ENCODE measurements at places on chromosomes 1 and 21.

DNA sequence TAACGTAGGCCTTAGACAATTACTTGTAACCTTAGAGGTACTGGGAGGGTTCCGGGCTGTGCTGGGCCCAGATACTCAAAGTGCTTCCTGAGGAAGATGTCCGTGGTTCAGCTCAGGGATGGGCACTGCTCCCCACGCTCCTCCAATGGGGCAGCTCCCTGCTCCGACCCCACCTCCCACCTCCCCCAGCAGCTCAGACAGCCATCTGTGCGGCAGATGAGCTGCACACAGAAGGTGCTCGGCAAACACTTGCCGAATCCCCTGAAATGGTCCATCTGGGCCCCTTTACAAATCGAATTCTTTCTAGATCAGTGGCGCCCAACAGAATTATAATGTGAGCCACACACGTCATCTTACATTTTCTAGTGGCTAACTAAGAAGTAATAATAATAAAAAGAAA, 242.4 kb upstream of the RAB4A start:
- DNase-seq: no peak

- DNase-seq: no peak
These were observed 22.4 kb upstream of the PADI2 start for GRCh38 chr1:17141441-17142197.

GRCh38 chr1:6359216-6360116, 34.1 kb downstream of the ACOT7 start:
- DNase-seq: peak; percentile 41

DNA sequence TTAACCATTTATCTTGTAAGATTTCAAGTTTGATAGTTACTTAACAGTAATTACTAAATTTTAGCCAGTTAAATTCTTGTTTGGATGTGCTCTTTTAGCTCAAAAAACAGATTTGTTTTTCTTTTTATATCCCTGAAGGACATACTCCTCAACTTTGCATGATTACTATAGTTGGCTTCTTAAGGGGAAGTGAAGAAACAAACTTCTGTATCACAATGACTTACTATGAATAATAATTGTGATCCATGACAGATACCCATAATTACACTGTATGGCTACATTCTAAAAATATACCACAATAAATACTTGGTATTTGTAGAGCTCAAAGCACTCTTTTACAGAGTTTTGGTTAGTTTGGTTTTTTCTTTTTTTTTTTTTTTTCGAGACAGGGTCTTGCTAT, 55.8 kb downstream of the IARS2 start:
- no peak for DNase-seq

DNA sequence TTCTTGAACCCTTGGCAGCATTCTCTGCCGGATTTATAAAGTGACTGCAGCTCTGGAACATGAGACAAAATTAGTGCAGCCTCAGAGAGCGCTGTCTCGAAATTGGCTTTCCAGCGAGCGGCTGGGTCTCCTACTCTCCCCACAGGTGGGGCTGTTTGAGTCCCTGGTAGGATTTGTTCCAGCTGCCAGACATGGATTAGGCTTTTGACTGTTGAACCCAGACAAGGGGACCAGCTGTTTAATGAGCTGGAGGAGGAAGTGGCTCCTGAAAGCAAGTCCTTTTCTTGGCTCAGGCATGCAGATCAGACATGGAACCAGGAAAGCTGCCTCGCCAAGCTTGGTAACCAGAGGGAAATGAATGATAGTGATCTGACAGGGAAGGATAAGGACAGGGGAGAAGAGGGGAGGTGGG, 69.6 kb downstream of the UBIAD1 start:
- no peak for DNase-seq

DNA sequence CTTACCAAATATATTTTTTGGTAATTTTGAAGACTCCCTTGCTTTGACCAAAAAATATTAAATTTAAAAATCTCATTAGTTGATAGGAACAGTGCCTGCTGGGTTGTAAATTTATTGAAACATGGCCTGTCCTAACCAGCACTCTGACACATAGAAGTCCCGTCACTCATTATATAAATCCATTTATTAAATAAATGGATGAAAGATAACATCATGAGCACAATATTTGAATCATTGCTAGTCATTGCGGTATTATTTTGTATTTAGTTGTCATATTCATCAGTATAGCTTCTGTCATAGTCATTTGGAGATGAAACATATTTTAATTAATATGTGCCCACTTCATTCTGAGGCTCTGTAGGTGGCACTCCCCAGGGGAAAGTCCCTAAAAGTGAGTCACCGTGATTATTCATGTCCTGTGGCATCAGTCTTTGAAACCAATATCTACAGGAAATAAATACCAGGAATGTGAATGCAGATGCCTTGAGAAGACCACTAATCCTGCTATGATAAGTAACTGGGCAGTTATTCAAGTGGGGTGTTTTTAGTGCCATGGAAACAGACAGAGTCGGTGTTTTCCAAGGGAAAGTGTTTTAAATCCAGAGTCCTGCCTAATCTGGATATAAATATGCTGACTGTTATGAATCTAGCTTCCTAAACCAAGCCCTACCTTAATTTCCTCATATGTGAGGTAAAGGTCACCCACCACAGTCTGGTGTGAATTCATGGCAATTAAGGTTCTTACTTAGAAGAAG, 302.0 kb downstream of the DUSP10 start:
- peak; percentile 96 for DNase-seq

- no peak for DNase-seq
These were observed 89.7 kb downstream of the ATP1B1 start for GRCh38 chr1:169196161-169196560.

DNA sequence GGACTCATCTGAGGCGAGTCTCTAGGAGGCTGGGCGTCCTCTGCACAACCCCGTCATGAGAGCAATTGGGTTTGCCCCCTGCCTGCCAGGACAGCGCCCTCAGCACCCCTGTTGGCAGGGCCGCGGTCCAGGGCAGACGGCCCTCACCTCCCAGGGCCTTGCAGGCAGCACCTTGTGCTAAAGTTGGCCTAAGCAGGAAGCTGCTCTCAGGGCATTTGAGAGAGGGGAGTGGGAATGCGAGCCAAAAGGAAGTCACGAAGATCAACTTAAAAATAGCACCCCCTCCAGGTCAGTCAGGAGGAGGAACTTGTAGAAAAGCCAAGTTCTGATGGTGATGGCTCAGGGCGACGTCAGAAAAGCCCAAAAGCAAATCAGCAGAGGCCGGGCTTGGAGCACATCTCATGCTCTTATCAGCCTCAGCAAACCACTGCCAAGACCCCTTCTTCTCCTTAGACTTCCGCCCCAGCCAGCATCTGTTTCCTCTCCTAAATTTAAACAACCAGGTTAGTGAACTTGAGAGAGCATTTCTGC, 12.6 kb upstream of the ADORA3 start:
- peak; percentile 44 for DNase-seq

DNA sequence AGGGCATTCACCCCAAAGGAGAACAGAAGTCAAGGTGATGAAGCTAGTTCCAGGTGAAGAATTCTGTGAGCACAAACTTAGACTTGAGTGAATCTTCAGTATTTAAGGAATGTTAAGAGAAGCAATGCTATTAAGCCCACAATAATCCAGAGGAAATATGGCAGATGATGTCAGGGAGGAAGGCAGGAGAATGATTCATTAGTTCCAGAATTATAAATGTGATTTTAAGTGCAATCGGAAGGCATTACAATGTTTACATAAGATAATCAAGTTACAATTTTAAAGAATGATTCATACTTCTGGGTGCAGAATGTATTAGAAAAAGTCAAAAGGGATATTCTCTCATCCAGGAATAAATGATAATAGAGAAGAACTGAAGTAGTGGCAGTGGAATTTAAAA, 545.2 kb upstream of the BRINP3 start:
- DNase-seq: peak; percentile 72

DNA sequence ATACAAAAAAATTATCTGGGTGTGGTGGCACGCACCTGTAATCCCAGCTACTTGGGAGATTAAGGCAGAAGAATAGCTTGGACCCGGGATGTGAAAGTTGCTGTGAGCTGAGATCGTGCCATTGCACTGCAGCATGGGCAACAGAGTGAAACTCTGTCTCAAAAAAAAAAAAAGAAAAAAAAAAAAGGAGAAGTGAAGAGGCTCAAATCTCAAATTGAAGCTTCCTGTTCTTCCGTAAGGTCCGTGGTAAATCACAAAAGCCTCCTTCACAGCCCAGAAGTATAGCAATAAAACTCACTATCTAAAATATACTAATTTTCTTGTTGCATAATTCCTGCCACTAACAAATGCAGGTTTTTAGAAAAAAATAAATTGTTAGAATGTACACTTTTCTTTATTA, 498.2 kb upstream of the BRINP3 start:
- no peak for DNase-seq

GRCh38 chr1:145992958-145993617, 3.3 kb downstream of the TXNIP start:
- no peak for DNase-seq

DNA sequence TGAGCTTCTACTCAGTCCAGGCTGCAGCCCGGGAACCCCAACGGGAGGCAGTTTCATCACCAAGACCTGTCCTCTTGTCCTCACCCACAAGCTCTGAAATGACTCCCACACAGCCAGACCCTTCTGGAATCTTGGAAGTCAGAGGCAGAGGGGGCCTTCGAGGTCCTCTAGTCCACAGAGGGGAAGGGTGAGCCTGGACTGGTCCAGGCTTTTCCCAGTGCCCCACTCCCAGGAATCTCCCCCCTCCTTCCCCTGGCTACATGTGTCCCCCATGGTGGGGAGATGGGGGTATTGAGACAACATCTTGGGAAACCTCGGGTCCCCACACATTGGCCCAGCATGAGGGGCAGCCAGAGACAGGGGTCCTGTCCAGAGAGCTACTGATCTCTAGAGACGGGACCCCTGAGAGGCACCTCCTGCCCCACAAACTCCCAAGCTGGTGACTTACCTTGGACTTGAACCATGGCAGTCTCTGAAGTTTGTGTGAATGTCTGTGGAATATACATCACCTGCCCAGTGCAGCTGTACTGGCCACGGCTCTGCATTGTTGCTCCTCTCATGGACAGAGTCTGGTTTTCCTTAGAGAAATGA, 19.4 kb upstream of the SLAMF9 start:
- DNase-seq: no peak

DNA sequence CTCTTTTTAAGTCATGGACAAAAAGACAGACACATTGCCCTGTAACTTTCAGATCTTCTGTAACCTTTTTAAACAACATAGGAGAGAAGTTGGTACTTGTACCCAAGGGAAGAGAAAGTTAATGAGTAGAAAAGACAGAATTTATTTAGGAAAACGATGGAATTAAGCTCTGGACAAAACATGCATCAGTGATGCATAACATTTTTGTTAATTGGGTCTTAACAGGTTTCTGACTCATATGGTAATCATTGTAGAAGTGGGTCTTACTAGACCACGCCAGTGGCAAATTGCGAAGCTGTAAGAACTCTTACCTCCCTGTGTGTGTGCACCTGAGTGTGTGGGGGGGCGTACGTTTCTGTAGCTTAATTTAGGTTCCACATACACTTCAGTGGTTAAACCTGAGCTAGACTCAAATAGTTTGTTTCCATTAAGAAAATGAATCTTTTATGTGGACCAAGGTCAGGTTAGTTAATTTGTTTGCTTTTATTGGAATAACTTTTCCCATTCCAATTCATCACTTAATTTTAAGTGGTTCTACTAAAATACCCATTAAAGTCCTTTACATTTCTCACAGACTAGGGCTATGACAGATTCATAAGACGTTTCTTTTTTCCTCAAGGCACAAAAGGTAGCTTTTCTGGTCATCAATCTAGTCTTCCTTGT, 48.1 kb downstream of the NFIA start:
- DNase-seq: no peak

- no peak for DNase-seq
These were observed 56.9 kb downstream of the CD58 start for GRCh38 chr1:116513956-116514355.

DNA sequence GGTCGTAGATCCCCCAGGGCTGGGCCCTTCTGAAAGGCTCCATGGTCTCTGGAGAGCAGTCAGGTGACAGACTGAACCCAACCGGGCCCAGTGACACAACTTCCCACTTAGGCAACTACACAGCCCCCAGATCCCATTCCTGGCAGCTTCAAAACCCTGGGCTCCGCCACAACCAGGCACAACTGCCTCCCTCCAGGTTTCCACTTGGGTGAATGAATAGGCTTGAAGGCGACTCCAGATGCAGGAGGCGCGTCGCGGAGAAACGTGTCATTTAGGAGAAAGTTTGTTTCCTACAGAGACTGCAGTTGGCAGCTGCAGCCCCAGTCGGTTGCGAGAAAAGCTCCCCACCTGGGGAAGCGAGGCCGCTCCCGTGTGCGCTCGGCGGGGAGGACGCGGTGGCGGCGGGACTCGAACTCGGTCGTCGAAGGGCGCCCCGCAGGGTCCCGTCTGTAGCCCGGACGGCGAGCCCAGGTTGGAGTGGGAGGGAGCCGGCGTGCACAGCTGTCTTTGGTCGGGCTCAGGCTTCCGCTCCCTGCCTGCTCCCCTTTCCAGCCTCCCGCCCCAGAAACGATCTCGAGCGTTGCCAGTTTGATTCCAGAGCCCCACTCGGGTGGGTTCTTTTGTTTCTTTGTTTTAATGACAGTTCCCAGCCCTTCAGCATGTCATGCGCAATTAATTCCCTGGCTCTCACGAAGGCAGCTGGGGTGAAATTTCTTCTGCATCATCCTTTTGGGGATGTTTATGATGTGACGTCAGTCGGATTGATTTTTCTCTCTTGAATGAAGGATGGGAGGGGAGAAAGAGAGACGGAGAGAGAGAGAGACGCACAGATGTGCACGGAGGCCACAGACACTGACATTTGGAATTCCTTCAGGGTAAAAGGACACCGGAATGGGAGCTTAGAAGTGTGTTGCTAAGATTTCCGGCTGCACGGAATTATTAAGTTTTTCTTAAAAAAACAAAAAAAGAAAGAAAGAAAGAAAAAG, 862 bp upstream of the SGIP1 start:
- peak; percentile 14 for DNase-seq

- no peak for DNase-seq
These were observed 50.6 kb upstream of the SLC2A1 start for GRCh38 chr1:43009274-43009673.

DNA sequence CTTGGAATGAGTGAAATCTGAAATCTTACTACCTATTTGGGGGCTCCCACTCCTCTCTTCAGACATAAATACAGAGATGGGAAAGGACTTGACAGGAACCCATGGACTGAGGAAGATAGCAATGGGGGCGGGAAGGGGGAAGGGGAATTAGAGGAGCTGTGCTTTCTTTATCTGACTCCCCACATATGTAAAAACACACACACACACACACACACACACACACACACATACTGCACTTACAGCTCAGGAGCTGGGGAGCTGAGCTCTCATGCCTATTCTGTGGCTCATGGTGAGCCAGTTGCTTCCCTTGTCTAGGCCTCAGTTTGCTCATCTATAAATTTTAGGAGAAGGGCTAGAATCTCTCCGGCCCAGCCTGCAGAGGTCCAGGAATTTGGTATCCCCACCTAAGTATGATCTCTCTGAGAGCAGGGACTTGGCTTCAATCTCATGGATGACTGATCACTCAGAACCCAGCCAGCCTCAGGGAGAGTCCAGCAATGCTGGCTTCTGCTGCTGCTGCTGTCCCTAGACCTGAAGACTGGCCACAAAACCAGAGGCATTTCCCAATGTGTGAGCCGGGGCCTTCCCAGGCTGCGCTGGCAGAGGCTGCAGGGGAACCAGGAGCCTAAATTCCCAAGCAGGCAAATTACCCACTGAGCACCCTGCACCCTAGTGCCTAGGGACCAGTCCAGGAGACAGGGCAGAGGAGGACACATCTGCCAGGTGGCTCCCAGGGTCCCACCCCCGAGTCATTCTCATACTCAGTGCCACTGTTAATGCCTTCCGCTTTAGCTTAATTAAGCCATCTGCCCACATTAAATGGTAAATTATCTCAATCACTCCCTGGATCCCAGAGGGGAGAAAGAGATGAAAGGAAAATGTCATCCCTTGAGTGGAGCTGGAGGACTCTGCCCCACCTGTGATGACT, 57.5 kb upstream of the RBM15 start:
- DNase-seq: no peak

GRCh38 chr1:104699433-104699832, 949.7 kb downstream of the AMY1C start:
- DNase-seq: no peak

Measured in epithelial cell of esophagus (primary cell).